Stomach (tissue), 19 donors: ENCODE measurements at places on chromosomes 5 and 9. TPM values are rescaled to one million over a fixed set of nuclear protein-coding genes. Genes with fewer than 3 reads are reported as not detected.

PCDHGA12 gene
- total RNA-seq, result 2.4 TPM

- no peak for DNase-seq
Measured at GRCh38 chr9:107351382-107352045, 68.4 kb downstream of the RAD23B start.

PCDHB2 gene
- total RNA-seq, result 0.43 TPM

EGFLAM gene
- total RNA-seq, result 5.9 TPM

NUTM2F gene
- not detected for total RNA-seq

CCL19 gene
- total RNA-seq, result not detected

DNA sequence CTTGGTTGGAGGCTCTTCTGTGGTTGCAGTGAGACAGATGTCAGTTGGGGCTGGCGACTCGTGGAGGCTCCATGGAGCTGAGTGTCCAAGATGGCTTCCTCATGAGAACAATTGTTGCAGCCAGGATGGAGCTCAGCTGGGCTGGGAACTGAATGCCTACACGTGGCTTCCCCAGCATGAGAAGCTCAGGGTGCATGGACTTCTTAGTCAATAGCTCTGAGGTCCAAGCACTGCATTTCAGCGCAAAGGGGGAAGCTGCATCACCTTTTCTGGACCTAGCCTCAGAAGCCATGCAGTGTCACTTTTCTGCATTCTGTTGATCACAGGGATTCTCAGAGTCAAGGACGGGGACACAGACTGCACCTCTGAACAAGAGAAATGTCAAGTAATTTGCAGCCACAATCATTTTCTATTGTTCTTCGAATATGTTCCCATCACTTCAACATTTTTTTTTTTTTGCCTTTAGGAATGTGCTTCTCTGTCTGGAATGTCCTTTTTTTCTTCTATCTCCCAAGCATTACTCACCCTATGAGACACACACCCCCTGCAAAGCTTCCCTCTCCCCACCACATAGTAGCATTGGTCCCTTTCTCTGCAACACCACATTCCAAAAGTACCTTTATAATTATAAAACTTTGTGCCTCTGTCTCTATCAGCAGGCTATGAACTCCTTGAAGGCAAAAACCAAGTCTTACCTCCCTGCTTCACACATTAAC, 57.5 kb upstream of the STK32A start:
- DNase-seq, result no peak

PCDHGA11 gene
- total RNA-seq, result 2.9 TPM

DNA sequence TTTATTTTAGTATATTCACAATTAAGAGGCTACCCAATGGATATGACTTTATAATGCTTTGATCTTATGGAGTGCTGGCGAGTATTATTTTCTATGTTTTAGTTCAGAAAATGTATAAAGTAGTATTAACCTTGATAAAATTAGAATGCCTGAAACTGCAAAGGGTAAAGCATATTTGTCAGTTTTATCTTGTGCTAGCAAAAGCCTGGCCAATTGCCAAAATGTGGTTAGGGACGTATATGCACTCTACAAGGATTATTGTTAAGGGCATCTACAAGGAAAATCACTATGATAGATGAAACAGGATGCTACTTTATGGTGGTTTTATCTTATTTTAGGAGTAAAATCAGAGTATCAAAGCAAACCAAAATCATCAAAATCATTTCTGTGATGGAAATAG, 281.7 kb downstream of the CCDC171 start:
- peak; percentile 41 for DNase-seq

DNA sequence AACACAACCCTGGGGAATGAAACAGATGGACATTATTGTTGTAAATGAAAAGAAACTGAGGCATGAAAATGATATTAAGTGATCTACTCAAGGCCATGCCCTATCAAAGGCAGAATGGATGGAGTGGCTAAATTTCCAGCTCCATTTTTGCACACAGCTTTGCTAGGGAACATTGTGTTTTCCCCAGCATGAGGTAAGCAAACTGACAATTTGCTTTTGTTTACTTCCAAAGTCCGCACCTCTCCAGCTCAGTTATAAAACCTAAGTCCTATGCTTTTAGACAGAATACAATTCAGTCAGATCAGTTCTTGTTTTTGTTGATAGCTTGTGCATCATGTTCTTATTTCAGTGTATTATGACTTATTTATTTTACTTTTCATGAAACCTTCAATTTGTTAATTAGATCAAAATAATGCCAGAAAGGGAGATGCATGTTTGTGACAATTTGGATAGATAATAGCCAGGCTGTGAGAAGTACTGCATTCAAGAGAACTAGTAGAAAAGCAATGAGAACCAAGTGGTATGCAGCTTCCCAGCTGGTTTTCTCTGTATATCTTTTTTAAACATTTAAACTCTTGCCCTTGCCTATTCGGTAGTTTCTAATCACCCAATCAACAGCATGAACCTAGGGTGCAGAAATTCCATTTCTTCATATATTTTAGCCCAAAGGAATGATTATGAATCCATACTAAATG, 380.8 kb downstream of the SPATA31D1 start:
- no peak for DNase-seq

GRCh38 chr5:67346611-67347010, 150.0 kb upstream of the CD180 start:
- no peak for DNase-seq

TMEM245 gene
- total RNA-seq, result 107 TPM

GRCh38 chr9:110650991-110651411, 17.6 kb upstream of the MUSK start:
- no peak for DNase-seq
